ENCODE measurements at places on chromosomes 6 and 20.

DNA sequence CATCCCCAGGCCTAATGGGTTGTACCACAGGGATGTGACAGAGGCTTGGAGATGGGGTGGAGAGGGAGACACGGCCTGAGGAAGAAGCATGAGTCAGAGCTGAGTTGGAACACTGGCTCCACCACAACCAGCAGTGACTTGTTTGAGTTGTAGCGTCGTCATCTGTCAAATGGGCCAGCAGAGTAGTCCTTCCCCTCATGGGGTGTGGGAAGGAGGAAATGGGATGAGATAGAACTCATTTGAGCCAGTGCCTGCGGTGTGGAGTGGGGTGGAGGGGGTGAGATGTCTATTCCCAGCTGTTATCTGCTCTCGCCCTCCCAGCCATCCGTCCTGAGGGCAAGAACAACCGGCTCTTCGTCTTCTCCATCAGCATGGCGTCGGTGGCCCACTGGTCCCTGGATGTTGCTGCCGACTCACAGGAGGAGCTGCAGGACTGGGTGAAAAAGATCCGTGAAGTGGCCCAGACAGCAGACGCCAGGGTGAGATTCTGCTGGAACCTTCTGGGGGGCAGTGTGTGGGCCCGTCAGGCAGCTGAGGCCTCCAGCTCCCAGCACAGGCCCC, 32.5 kb downstream of the PLCG1 start:
- DNase-seq = no peak

DNA sequence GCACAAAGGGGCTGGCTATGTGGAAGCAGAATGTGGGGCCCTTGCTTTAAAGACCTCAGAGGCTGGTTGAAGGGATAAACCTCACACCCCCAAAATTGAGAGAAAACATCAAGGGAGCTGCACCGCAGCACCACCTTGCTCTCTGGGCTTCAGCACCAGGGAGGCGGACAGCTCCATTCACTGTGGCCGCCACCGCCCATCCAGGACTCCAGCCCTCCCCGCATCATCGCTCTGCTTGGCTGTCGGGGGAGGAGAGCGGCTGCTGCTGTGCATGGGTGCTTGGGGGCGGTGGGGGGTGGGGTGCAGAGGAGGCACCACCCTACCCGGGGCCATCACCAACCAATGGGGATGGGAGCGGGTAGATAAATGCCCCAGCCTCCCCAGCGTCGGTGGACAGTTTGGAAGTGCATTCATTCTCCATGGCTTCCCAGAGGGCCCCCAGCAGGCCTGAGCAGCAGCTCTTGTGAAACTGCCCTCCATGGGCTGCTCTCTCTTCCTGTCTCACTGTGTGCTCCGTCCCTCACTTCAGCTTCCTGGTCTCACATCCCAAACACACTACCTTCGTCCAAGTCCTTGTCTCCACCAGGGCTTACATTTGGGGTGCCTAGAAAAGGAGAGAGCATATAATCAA, 75.7 kb upstream of the BHLHE23 start:
- DNase-seq = no peak

DNA sequence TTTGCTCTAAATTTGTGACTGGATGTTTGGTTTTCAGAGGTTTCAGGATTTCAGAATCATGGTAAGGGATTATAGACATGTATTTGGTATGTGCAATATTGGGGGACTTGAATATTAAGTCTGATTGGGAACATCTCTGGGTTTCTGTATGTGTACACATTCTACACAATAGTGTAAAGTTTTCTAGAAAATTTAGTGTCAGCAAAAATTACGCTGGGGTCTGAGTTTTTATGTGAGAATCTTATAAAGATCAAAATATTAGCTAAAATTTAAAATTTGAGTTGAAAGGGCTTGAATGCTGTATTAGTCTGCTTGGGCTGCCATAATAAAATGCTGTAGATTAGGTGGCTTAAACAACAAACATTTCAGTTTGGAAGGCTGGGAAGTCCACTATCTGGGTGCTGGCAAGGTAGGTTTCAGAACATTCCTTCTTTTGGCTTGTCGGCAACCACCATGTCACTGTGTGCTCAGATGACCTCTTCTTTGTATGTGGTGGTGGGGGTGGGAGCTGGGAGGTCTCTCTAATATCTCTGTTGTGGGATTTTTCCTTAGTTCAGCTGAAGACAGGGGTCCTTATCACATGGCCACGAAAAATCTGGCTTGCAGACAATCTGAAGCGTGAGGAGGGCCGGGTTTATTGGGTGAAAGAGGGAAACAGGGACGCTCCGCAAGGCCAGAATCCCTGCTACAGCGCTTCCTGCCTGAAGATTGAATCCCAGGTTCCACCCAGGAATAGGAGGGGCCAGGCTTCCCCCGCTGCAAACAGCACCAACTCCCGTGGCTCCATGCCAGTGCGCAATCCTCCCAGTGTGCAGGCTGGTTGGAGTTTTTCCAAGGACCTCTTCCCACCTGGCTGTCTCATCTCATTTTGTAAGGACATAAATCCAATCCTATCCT, 299.7 kb downstream of the PLCB1 start:
- DNase-seq = no peak

GRCh38 chr20:10654250-10654610, 19.6 kb downstream of the JAG1 start:
- no peak for DNase-seq

GRCh38 chr6:3965071-3965718, 113.7 kb downstream of the FAM217A start:
- DNase-seq = no peak

- no peak for DNase-seq
Observed at GRCh38 chr6:111754423-111754822, 118.8 kb downstream of the FYN start.

- DNase-seq = no peak
Observed at GRCh38 chr6:116338943-116339342, 31.8 kb upstream of the DSE start.

DNA sequence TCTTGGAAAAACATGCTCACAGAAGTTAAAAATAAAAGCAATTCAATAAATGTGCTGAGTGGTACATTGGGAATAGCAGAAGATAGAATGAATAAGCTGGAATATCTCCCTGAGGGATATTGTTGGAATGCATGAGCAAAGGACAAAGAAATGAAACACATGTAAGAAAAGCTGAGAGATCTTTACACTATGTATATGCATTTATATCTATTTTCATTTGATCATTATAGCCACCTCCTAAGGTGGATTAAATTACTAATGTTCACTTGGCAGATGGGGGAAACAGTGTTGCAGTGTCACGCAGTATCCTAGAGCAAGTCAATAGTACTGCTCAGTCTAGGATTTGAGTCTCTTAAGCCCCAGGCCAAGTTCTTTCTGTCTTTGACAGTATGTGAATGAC, 542.0 kb upstream of the MARCKS start:
- DNase-seq = no peak

- no peak for DNase-seq
Observed at GRCh38 chr6:106254636-106255035, 70.9 kb downstream of the ATG5 start.

DNA sequence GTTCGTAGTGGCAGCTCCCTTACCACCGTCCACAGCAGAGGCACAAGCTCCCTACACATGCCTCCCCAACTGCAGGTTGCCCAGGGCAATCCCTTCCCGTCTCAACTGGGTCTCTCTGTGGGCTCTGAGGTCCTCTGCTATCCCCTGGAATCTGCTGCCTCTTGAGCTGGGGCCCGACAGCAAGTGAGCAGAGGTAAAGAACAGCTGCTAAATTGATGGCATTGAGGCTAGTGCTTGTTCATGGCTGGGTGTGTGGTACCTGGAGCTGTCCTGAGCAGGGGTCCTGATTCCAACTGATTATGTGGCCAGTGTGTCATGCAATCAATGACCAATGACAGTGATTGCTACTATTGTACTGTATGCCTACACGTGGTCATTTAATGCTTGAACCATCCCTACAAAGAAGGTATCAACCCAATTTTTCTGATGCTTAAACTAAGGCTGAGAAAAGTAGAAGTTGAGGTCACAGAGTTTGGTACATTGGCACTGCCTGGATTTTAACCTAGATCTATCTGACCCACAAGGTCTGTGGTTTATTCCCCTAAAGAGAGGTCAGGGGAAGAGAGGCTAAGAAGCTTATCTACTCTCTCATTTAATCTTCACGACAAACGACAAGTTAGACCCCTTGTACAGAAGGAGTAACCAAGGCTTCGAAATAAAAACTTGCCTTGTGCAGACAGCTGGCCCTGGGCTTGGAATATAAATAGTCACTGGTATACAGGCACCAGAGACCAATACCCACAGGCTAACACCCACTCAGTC, 41.1 kb downstream of the HNF4A start:
- no peak for DNase-seq
